ENCODE measurements at places on chromosomes 7 and 10.

GRCh38 chr10:5692461-5693358, 8.1 kb downstream of the TASOR2 start:
- no peaks in the 10 kb centered on the region for H3K36me3 ChIP-seq
- H3K27ac ChIP-seq, result peak overlapping the region; percentile 13
- H3K4me1 ChIP-seq, result no peaks in the 10 kb centered on the region
- DNase-seq, result peak; percentile 27

GRCh38 chr10:13893926-13894325, 307.2 kb downstream of the PRPF18 start:
- no peaks in the 10 kb centered on the region for H3K36me3 ChIP-seq
- no peaks in the 10 kb centered on the region for H3K4me1 ChIP-seq
- H3K4me3 ChIP-seq, result no peak overlapping the region
- H3K27ac ChIP-seq, result no peak overlapping the region
- DNase-seq, result no peak
- H3K27me3 ChIP-seq, result no peaks in the 10 kb centered on the region

DNA sequence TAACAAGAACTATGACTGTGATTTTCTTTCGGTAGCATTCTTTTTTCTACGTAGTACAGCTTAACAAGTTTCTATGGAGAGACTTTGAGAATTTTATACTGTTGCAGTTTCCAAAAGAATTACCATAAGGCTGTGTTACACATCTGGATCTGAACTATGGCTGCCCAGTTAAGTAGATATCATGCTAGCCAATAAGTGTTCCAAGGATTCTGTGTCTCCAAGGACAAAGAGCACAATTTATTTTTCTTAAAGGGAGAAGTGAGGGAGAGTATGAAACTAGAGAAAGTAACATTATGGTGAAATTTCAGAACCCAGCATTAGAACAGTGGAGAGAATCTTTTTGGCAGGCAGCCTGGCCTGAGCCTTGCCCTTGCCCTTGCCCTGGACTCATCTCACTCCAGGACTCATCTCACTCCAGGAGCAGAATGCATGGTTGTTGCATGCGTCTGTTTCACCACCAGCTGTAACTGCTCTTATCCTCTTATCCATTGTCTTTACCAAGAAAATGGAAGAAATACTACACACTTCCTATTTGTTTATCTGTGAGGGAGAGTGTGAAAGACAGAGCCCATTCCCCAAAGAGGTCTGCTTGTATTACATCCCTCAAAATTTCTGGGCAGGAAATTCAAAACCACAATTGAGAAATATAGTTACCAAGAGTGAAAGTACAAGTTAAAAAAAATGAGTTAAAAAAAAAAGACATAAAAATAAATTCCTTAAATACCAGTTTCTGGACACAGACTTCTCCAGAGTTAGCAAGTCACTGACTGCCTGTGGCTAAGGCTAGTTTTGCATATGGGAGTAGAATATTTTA, 1067.5 kb downstream of the NRG3 start:
- DNase-seq, result peak; percentile 23
- no peak overlapping the region for H3K27ac ChIP-seq
- H3K36me3 ChIP-seq, result no peaks in the 10 kb centered on the region
- H3K4me3 ChIP-seq, result no peak overlapping the region
- no peaks in the 10 kb centered on the region for H3K4me1 ChIP-seq

DNA sequence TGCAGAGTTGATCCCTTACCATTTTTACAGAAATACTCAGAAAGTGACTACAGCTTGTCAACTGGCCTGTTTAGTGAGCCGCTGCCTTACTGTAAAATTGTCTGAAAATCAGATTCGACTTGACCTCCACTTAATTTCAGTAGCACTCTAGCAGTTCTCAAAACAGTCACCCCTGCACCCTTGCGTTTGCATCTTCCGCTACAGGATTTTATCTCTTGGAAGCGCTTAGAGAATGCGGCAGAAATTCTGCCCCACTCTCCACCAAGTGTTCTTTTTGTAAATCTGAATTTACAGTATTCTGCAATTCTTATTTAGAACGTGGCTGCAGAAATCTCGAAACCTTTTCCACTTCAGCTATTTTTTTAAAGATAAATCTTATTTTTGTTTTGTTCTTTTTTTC, 1.9 kb upstream of the TWIST1 start:
- H3K27me3 ChIP-seq, result no peaks in the 10 kb centered on the region
- H3K4me1 ChIP-seq, result no peaks in the 10 kb centered on the region
- H3K4me3 ChIP-seq, result no peak overlapping the region
- no peak for DNase-seq
- H3K36me3 ChIP-seq, result no peaks in the 10 kb centered on the region

- no peaks in the 10 kb centered on the region for H3K4me1 ChIP-seq
- no peaks in the 10 kb centered on the region for H3K36me3 ChIP-seq
- no peak overlapping the region for H3K27ac ChIP-seq
- H3K4me3 ChIP-seq, result no peak overlapping the region
These were observed 89.6 kb upstream of the SMIM30 start for GRCh38 chr7:113207931-113208330.

- DNase-seq, result no peak
- no peak overlapping the region for H3K4me3 ChIP-seq
- no peaks in the 10 kb centered on the region for H3K36me3 ChIP-seq
These were observed 122.2 kb upstream of the LYZL1 start for GRCh38 chr10:29166713-29167112.

DNA sequence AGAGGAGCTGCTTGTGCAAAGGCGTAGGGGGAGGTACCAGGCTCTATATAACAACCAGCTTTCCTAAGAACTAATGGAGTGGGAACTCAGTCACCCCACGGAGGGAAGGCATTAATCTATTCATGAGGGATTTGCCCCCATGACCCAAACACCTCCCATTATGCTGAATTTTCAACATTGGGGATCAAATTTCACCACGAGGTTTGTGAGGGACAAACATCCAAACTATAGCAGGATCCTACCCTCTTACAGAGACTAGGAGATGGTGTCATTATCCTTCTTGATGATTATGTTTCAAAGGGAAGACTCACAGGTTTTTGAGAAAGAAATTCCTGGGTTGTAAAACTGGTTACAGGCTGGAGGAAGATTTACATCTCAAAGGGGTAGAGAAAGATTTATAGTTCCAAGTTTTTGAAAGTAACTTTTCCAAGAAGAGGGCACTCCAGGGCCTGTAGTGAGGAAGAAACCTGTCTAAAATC, 295.0 kb upstream of the DKK1 start:
- no peak overlapping the region for H3K27ac ChIP-seq
- no peaks in the 10 kb centered on the region for H3K36me3 ChIP-seq
- DNase-seq, result no peak
- no peaks in the 10 kb centered on the region for H3K4me1 ChIP-seq

GRCh38 chr7:137986252-137987017, 15.5 kb downstream of the CREB3L2 start:
- H3K4me3 ChIP-seq, result no peak overlapping the region
- H3K27me3 ChIP-seq, result no peaks in the 10 kb centered on the region
- peak overlapping the region; percentile 94 for H3K27ac ChIP-seq
- H3K4me1 ChIP-seq, result peaks cover 30% of the 10 kb centered on the region

- no peaks in the 10 kb centered on the region for H3K4me1 ChIP-seq
- H3K27ac ChIP-seq, result no peak overlapping the region
- H3K36me3 ChIP-seq, result no peaks in the 10 kb centered on the region
- DNase-seq, result peak; percentile 42
- H3K4me3 ChIP-seq, result no peak overlapping the region
These were observed 78.6 kb upstream of the C10orf90 start for GRCh38 chr10:126749015-126749655.

GRCh38 chr10:1567152-1567551, 170.2 kb downstream of the ADARB2 start:
- H3K4me3 ChIP-seq, result no peak overlapping the region
- no peaks in the 10 kb centered on the region for H3K4me1 ChIP-seq
- H3K27ac ChIP-seq, result no peak overlapping the region
- H3K36me3 ChIP-seq, result no peaks in the 10 kb centered on the region

GRCh38 chr10:49363309-49364031, 32.4 kb downstream of the DRGX start:
- H3K4me3 ChIP-seq, result no peak overlapping the region
- no peaks in the 10 kb centered on the region for H3K27me3 ChIP-seq
- no peak for DNase-seq
- no peak overlapping the region for H3K27ac ChIP-seq
- no peaks in the 10 kb centered on the region for H3K36me3 ChIP-seq

DNA sequence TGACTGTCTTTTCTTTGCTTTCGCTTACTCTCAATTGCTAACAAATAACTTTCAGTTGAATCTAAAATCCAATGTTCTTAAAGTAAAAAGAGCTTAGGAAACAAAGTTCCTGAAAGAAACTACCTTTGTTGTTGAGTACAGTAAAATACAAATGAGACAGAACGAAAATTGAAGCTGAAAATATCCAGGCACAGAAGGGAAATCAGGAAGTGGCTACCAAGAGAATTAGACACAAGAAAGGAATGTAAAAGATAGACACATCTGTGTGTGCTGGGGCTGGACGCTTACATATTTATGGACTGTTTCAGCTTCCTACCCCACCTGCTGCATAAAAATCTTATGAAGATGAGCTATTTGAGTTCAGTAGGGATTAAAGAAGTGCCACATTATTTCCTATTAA, 161.7 kb upstream of the PLXDC2 start:
- H3K36me3 ChIP-seq, result no peaks in the 10 kb centered on the region
- no peaks in the 10 kb centered on the region for H3K27me3 ChIP-seq
- H3K4me1 ChIP-seq, result no peaks in the 10 kb centered on the region
- H3K4me3 ChIP-seq, result no peak overlapping the region

GRCh38 chr10:64014281-64014680, 493.1 kb downstream of the REEP3 start:
- no peak overlapping the region for H3K27ac ChIP-seq
- H3K4me3 ChIP-seq, result no peak overlapping the region
- no peak for DNase-seq
- H3K36me3 ChIP-seq, result no peaks in the 10 kb centered on the region
- no peaks in the 10 kb centered on the region for H3K4me1 ChIP-seq

DNA sequence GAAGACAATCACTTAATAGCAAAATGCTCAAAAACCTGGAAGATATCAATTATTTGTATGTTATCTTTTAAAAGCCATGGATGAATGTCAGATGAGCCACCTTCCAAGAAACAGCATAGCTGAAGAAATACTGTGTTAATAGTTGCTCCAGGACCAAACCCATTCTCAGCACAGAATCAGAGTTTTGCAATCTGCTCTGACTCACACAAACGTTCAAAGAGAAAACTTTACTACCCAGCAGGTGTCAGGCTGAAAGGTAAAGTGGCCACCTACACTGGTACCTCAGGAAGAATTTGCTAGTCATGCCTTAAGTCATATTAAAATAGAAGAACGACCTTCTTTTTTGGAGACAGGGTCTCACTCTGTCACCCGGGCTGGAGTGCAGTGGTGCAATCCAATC, 526.5 kb downstream of the PARD3 start:
- DNase-seq, result no peak
- H3K4me3 ChIP-seq, result no peak overlapping the region
- H3K27me3 ChIP-seq, result no peaks in the 10 kb centered on the region
- H3K36me3 ChIP-seq, result no peaks in the 10 kb centered on the region
- no peak overlapping the region for H3K27ac ChIP-seq

GRCh38 chr10:77553311-77553710, 84.3 kb downstream of the KCNMA1 start:
- no peak overlapping the region for H3K4me3 ChIP-seq
- no peaks in the 10 kb centered on the region for H3K36me3 ChIP-seq

DNA sequence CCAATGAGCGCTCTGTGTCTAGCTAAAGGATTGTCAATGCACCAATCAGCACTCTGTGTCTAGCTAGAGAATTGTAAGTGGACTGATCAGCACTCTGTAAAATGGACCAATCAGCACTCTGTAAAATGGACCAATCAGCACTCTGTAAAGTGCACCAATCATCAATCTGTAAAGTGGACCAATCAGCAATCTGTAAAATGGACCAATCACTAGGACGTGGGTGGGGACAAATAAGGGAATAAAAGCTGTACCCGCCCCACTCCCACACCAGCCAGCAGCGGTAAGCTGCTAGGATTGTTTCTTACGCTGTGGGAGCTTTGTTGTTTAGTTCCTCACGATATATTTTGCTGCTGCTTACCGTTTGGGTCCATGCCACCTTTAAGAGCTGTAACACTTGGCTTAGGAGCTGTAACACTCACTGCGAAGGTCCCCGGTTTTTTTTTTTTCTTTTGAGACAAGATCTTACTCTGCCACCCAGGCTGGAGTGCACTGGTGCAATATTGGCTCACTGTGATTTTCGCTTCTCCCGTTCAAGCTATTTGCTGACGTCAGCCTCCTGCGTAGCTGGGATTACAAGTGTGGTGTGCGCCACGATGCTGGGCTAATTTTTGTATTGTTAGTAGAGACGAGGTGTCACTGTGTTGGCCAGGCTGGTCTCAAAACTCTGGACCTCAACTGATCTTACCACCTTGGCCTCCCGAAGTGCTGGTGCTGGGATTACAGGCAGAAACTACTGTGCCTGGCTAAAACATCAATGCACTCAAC, 184.8 kb downstream of the PTPN20 start:
- no peaks in the 10 kb centered on the region for H3K36me3 ChIP-seq
- H3K4me3 ChIP-seq, result no peak overlapping the region
- no peaks in the 10 kb centered on the region for H3K4me1 ChIP-seq
- no peak overlapping the region for H3K27ac ChIP-seq
- H3K27me3 ChIP-seq, result no peaks in the 10 kb centered on the region
- DNase-seq, result no peak

GRCh38 chr7:108326938-108327337, 129.3 kb downstream of the NRCAM start:
- no peak for DNase-seq
- H3K27ac ChIP-seq, result no peak overlapping the region
- H3K4me3 ChIP-seq, result no peak overlapping the region
- no peaks in the 10 kb centered on the region for H3K4me1 ChIP-seq

- H3K36me3 ChIP-seq, result no peaks in the 10 kb centered on the region
- H3K27me3 ChIP-seq, result no peaks in the 10 kb centered on the region
- H3K27ac ChIP-seq, result no peak overlapping the region
- H3K4me3 ChIP-seq, result no peak overlapping the region
These were observed 71.3 kb downstream of the VWA2 start for GRCh38 chr10:114310346-114310745.

GRCh38 chr10:133221331-133221730, 8.7 kb upstream of the UTF1 start:
- H3K27ac ChIP-seq, result no peak overlapping the region
- H3K4me1 ChIP-seq, result no peaks in the 10 kb centered on the region
- H3K27me3 ChIP-seq, result no peaks in the 10 kb centered on the region
- no peak for DNase-seq
- H3K4me3 ChIP-seq, result no peak overlapping the region

- DNase-seq, result no peak
- H3K27ac ChIP-seq, result peak overlapping the region; percentile 80
- no peaks in the 10 kb centered on the region for H3K36me3 ChIP-seq
- no peak overlapping the region for H3K4me3 ChIP-seq
These were observed 22.3 kb downstream of the COX15 start for GRCh38 chr10:99709480-99710229.

GRCh38 chr10:109889867-109890266, 33.4 kb downstream of the XPNPEP1 start:
- H3K36me3 ChIP-seq, result no peaks in the 10 kb centered on the region
- no peak overlapping the region for H3K27ac ChIP-seq
- no peak for DNase-seq
- H3K4me3 ChIP-seq, result no peak overlapping the region
- H3K4me1 ChIP-seq, result no peaks in the 10 kb centered on the region
